NCI-H2171 treated with DMSO at 0.1 percent for 48 hours (cell line): ENCODE measurements at places on chromosomes 1 and 21.
A peak's percentile ranks its signal among the peaks of the same experiment; 100 is the strongest.

- peak; percentile 77 for DNase-seq
These were observed 101.6 kb upstream of the PALMD start for GRCh38 chr1:99544328-99544727.

- peak; percentile 36 for DNase-seq
These were observed 12.5 kb downstream of the KIF17 start for GRCh38 chr1:20705203-20705755.

DNA sequence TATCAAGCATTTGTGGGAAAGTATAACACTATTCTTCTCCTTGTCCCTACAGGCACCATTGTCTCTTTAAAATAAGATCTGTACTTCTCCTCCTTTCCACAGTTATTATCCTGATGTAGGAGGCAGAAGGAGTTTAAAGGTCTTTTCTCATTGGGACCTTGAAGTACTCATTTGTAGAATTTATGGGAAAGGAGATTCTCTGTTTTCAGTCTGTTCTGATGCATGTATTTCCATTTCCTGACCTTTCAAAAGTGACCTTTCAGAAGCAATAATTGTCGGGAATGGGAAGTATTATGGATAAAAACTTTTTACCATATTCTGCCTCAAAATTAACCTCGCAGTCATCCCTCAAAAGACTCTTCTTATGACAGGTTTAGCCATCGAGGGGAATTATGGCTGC lies 224.8 kb downstream of the CTH start:
- DNase-seq = no peak

GRCh38 chr1:93669369-93669768 lies 12.3 kb downstream of the BCAR3 start:
- DNase-seq = no peak

- DNase-seq = no peak
These were observed 28.5 kb upstream of the C1orf105 start for GRCh38 chr1:172391976-172392375.

GRCh38 chr1:228366866-228367741 lies 39.5 kb downstream of the TRIM11 start:
- no peak for DNase-seq

GRCh38 chr21:39737376-39738000 lies 7.5 kb upstream of the IGSF5 start:
- no peak for DNase-seq
